ENCODE measurements at places on chromosomes 4 and X. TPM values are rescaled to one million over a fixed set of nuclear protein-coding genes. Genes with fewer than 3 reads are reported as not detected.

The CPLX1 gene
- total RNA-seq: 0.86 TPM

The CHRNA9 gene
- 0.64 TPM for total RNA-seq

The MMGT1 gene
- 19.6 TPM for total RNA-seq

The ATRX gene
- total RNA-seq: 79.2 TPM

The ZCCHC12 gene
- not detected for total RNA-seq

The MAP9 gene
- 3.3 TPM for total RNA-seq

The GYG2 gene
- total RNA-seq: not detected

The MAGEB17 gene
- total RNA-seq: not detected

The NEUROG2 gene
- not detected for total RNA-seq

The SYTL4 gene
- not detected for total RNA-seq

The MAMLD1 gene
- 7.0 TPM for total RNA-seq

The REPS2 gene
- total RNA-seq: 0.36 TPM

The NXF2 gene
- total RNA-seq: not detected
